ENCODE measurements at places on chromosomes 7 and 10. TPM values are rescaled to one million over a fixed set of nuclear protein-coding genes. Genes with fewer than 3 reads are reported as not detected.

Gene ATOH7
- not detected for polyA plus RNA-seq

Gene SLC25A13
- 4.8 TPM for polyA plus RNA-seq

Gene RAMP3
- polyA plus RNA-seq, result 8.5 TPM

Gene SAP25
- 1.5 TPM for polyA plus RNA-seq

Gene STEAP4
- polyA plus RNA-seq, result 3.7 TPM

Gene CUZD1
- 0.32 TPM for polyA plus RNA-seq

Gene SPDYE2B
- polyA plus RNA-seq, result not detected

Gene RARRES2
- 39.3 TPM for polyA plus RNA-seq

Gene HOXA4
- polyA plus RNA-seq, result 7.6 TPM

Gene MAT1A
- polyA plus RNA-seq, result 0.14 TPM

Gene TBATA
- polyA plus RNA-seq, result not detected

Gene PRSS2
- 0.61 TPM for polyA plus RNA-seq

Gene COBL
- polyA plus RNA-seq, result 6.1 TPM

Gene MRC1
- polyA plus RNA-seq, result 0.90 TPM

Gene ELMO1
- 2.9 TPM for polyA plus RNA-seq

Gene SSMEM1
- not detected for polyA plus RNA-seq

Gene ESYT2
- polyA plus RNA-seq, result 25.4 TPM

Gene BMPER
- polyA plus RNA-seq, result 0.06 TPM

Gene CUBN
- 0.22 TPM for polyA plus RNA-seq

Gene GPR85
- polyA plus RNA-seq, result 0.20 TPM

Gene ANKRD2
- polyA plus RNA-seq, result 0.46 TPM

Gene PRR15
- polyA plus RNA-seq, result 0.95 TPM

Gene ICA1
- 10.7 TPM for polyA plus RNA-seq

Gene THSD7A
- 0.20 TPM for polyA plus RNA-seq

Gene ASZ1
- polyA plus RNA-seq, result not detected

Gene PHKG1
- polyA plus RNA-seq, result 1.3 TPM

Gene ZMIZ1
- polyA plus RNA-seq, result 29.7 TPM

Gene AGMO
- polyA plus RNA-seq, result 0.09 TPM

Gene ADAP1
- 5.8 TPM for polyA plus RNA-seq

Gene DRGX
- not detected for polyA plus RNA-seq

Gene GIMAP8
- 1.9 TPM for polyA plus RNA-seq

Gene KCND2
- 0.04 TPM for polyA plus RNA-seq

Gene SPDYE6
- 0.22 TPM for polyA plus RNA-seq

Gene NT5C3A
- 13.9 TPM for polyA plus RNA-seq

Gene FAM25A
- polyA plus RNA-seq, result 503 TPM

Gene SYT15
- 1.2 TPM for polyA plus RNA-seq

Gene IL15RA
- 2.5 TPM for polyA plus RNA-seq

Gene WDR86
- polyA plus RNA-seq, result 0.86 TPM

Gene MYL10
- not detected for polyA plus RNA-seq

Gene CAPZA2
- 13.6 TPM for polyA plus RNA-seq

Gene SH2D4B
- polyA plus RNA-seq, result 0.02 TPM

Gene NAT16
- not detected for polyA plus RNA-seq

Gene IPMK
- 3.5 TPM for polyA plus RNA-seq

Gene PNLIPRP2
- 0.05 TPM for polyA plus RNA-seq

Gene TSPAN12
- polyA plus RNA-seq, result 2.4 TPM

Gene PRTFDC1
- 0.98 TPM for polyA plus RNA-seq

Gene GRK5
- 5.2 TPM for polyA plus RNA-seq

Gene GALNT17
- polyA plus RNA-seq, result 6.1 TPM

Gene CD36
- 3.6 TPM for polyA plus RNA-seq

Gene CFAP46
- polyA plus RNA-seq, result 0.40 TPM

Gene MSS51
- 2.0 TPM for polyA plus RNA-seq

Gene PCDH15
- polyA plus RNA-seq, result not detected

Gene AKR1D1
- not detected for polyA plus RNA-seq

Gene TMEM72
- not detected for polyA plus RNA-seq

Gene TBRG4
- 38.3 TPM for polyA plus RNA-seq

Gene PILRB
- 79.2 TPM for polyA plus RNA-seq

Gene ZNF117
- polyA plus RNA-seq, result 13.9 TPM

Gene ENO4
- polyA plus RNA-seq, result 0.07 TPM

Data from esophagus (tissue), 2 donors.